ENCODE measurements at places on chromosomes 5 and 9.

GRCh38 chr5:6212244-6212643 lies 166.1 kb downstream of the MED10 start:
- no peak for DNase-seq

- no peak for DNase-seq
Observed at GRCh38 chr9:124780060-124780756, 3.3 kb downstream of the OLFML2A start.

GRCh38 chr5:78768781-78769380 lies 120.3 kb upstream of the LHFPL2 start:
- no peak for DNase-seq

GRCh38 chr5:105688227-105688792 lies 1982.4 kb downstream of the EFNA5 start:
- DNase-seq, result no peak
